ENCODE measurements at places on chromosomes 2 and 18.

DNA sequence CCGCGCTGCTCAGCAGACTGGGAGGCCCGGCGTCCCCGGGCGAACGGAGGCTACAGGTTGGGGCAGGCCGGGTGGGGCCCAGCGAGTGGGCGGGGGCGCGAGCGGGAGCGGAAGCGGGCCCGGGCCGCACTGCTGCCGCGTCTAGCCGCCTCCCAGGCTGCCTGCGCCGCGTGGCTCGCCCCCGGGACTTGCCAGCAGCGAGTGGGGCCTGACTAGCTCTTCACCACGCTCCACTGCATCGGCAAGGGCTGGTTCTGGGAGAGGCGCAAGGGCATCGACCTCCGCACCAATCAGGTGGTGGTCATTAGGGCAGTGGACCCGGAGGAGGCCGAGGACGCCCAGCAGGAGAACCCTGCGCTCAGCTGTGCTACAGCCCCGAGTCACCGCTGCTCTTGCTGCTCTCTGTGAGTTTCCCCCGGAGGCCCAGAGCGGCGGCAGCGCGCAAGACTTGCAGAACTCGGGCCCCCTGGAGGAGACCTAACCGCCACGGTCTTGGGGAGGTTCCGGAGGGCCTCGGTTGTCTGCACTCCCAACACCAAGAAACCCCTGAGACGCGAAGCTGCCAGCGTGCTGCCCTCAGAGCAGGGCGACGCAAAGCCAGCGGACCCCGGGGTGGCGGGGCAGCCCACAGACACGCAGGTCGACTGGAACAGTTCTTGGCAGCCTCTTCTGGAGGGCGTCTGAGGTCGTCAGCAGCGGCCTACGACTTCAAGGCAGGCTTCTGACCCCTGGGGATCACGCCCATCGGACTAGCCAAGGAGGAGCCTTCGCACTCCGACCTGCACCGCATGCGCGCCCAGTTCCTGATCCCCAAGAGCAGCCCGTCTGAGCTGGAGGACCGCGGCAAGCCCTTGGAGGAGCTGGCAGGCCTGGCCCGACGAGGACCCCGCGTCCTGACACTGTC, 27.2 kb upstream of the PTPN2 start:
- DNase-seq, result no peak

DNA sequence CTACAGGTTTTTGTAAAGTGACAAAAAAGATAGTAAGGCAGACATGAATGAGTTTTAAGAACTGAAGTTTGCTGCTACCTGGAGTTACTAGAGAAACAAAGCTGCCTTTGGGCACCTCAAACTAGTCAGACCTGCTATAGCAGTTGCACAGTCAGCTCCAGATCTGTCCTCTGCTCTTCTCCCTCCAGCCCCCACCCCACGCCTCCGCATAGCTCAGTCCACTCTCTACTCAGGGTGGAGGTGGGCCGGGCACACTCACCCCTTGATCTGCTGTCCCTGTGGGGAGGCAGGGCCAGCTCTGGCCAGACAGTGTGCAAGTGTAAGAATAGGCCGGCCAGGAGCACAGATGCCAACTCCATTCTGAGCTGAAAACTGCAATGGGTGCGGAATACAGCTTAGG, 4.1 kb downstream of the SERTAD2 start:
- DNase-seq, result peak; percentile 49

- no peak for DNase-seq
Measured at GRCh38 chr2:196481324-196481697, 158.2 kb upstream of the CCDC150 start.

GRCh38 chr2:119063177-119063576, 95.4 kb downstream of the C1QL2 start:
- DNase-seq, result no peak

DNA sequence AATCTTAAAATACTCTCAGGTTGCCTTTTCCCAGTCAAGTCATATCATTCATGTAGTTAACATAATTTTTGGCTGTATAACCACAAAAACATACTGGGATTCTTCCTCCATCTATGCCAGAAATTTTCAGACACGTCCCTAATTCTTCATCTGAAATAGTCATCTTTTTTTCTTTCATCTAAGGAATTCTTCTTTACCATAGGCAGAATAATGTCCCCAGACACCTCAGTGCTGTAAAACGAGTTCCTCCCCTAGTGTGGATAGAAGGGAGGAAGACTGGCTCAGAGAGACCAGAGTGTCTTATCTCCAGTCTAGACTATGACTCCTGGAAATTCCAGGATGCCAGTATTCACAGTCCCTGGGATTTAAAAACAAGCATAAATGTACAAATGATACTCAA, 127.8 kb downstream of the MREG start:
- no peak for DNase-seq

- no peak for DNase-seq
Measured at GRCh38 chr2:158217593-158217992, 115.9 kb downstream of the UPP2 start.

GRCh38 chr2:53827398-53828175, 32.2 kb downstream of the GPR75 start:
- no peak for DNase-seq

- DNase-seq, result no peak
Measured at GRCh38 chr2:124959581-124959980, 934.5 kb downstream of the CNTNAP5 start.

DNA sequence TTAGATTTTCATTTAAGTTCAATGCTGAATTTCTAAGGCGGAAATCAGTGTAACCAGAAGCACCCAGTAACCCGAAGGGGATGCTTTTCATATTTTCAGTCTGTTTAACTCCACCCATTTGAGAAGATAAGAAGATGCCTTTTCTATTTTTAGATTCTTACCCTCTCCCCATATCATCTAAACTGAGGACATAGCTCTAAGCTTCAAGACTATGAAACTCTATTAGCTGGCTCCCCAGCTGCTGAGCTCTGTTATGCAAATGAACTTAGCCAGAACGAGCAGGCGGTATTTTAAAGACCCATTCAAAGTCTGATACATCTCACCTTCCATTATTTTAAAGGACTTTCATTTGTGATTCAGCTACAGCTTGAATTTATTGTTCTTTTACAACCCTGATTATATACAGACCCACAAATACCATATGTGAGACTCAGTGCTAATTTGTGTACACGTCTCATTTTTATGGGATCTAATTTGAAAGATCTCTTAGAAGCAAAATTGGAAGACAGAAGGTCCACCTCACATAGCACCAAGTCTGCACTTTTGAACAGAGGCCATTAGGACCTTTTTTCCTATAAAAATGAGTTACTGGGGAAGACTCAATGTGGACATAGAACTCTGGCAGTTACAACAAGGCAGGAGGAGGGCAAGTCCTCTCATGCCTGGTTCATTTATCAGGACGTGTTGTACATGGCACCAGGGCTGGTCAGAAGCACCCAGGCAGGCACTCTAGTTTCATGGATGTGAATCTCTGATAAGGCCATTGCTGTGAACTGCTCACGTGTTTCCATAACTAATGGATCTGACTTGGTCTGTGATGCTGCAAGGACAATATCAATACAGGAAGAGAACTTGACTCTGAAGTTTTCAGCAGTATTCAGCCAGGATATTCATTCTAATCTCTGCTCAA, 16.3 kb downstream of the CDC42EP3 start:
- no peak for DNase-seq

GRCh38 chr2:157725846-157726245, 97.2 kb upstream of the ACVR1C start:
- no peak for DNase-seq

All from nephron progenitor cell (in vitro differentiated cells).